ENCODE measurements at places on chromosomes 6 and 20. TPM values are rescaled to one million over a fixed set of nuclear protein-coding genes. Genes with fewer than 3 reads are reported as not detected.

Gene BPIFB4
- not detected for total RNA-seq

DNA sequence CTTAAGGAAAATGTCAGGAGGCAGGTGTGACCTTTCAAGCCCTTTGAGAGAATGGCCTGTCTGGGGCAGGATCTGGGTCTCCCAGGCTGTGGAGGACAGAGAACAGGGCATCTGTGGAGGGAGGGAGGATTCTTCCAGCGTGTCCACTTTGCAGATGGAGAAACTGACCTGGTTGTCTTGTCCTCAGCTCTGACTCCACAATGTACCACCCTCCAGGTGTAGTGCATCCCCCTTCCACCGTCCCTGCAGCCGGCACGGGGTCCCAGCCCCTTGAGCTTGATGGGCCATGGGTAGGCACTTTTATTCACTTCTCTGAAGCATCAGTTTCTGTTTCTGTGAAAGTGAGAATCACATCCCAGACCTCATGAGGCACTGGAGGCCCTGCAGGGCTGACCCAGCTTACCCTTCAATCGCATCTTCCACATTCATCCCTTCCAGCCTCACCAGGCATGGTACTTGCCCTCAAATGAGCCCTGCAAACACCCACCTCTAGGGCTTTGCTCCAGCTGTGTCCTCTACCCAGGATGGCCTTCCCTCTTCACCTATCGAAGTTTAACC, 4.6 kb upstream of the TGM2 start:
- DNase-seq: no peak

Gene DUSP15
- total RNA-seq: not detected

DNA sequence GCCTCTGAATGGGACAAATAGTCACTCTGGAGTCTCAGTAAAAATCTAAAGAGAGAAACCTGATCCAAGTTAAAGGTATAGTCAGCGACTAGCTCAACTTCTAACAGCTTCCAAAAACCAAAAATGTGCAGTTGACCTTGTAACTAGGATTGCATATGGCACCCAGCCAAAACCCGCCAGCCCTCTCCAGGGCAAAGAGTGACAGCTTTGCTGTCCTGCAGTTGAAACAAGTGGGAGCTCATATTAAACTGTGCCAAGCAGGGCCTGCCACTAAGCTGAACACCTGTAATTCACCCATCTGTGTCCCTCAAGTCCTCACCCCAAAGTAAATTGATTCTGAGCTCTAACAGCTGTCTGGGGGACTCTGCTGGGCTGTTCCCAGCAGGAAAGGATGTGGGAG, 695.3 kb downstream of the MAFB start:
- DNase-seq: no peak

DNA sequence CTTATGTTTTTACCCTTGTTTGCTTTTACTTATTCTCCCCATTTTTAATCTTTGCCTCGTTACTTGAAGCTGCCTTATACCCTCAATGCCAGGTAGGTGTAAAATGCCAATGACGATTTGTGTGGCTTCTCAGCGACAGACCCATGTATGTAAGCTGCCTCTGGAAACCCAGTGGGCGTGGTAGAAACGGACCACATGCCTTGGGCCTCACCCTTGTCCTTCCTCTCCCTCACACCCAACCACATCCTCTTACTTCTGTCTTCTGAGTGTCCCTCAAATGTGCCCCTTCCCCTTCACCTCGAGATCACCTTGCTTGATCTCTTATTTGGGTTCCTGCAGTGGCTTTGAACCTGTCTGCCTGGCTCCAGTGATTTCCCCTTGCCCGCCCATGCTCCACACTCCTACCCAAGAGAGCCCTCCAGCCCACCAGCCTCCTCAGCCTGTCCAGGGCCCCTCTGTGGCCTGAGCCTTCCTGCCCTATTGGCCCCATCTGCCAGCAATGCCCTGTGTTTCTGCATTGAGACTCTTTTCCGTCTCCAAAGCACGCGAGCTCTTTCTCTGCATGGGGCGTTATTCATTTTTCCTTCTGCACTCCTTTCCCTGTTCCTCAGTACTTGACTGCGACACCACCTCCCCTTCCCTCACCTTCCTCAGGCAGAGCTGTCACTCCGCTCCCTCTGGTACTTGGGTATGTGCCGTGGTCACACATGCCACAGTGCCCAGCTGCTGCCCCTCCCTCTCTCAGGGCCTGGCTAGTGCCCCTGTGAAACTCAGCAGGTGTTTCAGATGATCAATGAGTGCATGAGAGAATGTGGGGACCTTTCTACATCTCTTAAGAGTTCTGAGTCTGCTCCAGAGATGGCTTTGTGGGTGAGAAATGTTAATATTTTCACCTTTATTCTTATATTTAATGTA, 115.4 kb downstream of the SLX4IP start:
- no peak for DNase-seq

GRCh38 chr6:17914651-17915050, 72.8 kb downstream of the KIF13A start:
- no peak for DNase-seq

DNA sequence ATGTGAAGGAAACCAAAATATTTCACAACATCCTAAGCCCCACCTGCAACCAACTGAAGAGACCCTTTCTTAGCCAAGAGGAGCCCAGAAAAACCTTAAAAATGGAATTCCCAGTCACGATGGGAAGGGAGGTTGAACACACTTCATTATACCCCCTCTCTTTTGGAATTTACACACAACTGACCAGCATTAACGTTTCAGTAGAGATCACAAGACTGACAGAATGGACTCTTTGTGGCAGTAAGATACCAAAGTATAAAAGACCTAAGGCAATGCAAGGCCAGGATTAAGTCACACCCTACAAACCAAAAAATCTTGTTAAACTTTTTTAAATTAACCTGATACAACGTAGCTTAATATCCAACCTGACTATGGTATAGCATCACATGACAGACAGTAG, 190.9 kb downstream of the OTOR start:
- DNase-seq: no peak

DNA sequence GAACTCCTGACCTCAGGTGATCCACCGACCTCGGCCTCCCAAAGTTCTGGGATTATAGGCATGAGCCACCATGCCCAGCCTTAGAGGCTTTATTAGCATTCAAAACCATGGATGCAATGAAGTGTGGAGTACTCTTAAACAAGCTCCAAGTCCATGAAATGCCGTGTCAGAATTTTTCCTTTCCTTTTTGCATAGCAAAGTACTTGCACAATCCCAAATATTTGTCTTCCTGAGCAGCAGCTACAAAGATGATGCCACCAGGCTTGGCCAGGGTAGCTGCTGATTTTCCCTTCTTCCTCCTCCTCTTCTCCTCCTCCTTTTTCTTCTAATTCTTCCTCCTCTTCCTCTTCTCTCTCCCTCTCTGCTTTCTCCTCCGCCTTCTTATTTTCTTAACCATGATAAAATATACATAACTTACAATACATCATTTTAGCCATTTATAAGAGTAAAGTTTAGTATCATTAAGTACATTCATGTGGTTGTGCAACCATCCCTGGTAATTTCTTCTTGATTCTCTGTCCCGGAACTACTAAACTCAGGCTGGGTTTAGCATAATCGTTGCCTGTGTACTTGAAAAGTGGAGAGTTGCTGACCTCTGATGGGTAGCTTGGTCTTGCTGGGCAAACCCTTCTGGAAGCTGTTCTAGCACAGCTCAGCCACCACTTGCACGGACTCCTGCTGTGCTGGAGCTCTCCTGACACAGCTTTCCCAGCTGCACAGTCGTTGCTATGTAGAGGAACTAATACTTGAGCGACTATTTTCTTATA, 20.3 kb downstream of the MUCL3 start:
- DNase-seq: no peak

DNA sequence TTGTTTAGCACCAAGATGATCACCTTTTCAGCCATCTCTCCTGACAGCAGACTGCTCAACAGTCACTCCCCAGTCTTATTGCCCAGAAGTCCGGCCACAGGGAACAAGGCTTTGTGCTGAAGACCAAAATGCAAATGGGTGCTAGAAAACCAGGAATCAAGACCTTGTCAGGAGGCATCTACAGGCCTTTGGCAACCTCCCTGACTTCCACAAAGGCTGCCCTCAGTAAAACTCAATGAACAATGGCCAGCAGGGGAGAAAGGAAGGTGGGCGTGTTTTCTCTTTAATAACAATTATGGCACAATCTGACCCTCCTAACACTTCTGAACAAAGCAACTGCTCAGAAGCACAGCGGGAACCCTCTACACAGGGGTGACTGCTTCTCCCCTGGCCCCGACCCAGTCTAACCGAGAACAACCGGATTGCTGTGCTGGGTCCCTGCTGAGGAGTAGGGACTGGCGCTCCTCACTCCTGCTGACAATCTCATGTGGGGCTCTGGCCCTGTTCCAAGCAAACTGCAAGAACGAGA, 41.6 kb downstream of the PLCG1 start:
- DNase-seq: no peak

- DNase-seq: no peak
Observed at GRCh38 chr20:3031524-3032147, 11.8 kb upstream of the GNRH2 start.

Gene SLC17A2
- not detected for total RNA-seq

Gene EDEM2
- total RNA-seq: 33.0 TPM

DNA sequence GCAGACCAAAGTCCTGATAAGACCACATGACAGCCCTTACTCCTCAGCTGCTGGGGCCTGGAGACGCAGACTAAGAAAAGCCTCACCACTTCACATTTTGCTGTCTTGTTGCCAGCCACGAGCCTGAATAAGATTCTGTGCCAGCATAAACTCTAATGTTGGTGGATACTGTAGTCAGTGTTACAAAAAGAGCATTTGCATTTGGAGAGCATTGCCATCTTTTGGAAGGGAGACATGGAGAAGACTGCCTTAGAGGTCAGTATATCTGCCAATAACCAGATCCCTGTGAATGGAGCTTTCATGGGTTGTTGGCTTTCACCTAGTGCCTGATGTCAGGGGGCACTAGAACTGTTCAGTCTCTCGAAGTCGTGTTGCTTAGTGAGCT, 315.2 kb downstream of the ZFAND3 start:
- DNase-seq: no peak

Gene LY6G6D
- total RNA-seq: not detected

- no peak for DNase-seq
Observed at GRCh38 chr6:25275436-25275835, 3.7 kb upstream of the CARMIL1 start.

Gene GATA5
- not detected for total RNA-seq

DNA sequence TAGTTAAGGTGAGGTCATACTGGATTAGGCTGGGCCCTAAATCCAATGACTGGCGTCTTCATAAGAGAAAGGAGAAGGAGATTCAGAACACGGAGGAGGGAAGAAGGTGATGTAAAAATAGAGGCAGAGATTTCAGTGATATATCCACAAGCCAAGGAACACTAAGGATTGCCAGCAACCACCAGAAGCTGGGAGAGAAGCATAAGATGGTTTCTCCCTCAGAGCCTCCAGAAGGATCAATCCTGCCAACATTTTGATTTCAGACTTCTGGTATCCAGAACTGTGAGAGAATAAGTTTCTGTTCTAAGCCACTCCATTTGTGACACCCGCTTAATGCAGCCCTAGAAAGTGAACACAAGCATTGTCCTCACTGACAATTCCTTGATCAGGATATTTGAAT, 33.6 kb upstream of the NRSN1 start:
- DNase-seq: no peak

DNA sequence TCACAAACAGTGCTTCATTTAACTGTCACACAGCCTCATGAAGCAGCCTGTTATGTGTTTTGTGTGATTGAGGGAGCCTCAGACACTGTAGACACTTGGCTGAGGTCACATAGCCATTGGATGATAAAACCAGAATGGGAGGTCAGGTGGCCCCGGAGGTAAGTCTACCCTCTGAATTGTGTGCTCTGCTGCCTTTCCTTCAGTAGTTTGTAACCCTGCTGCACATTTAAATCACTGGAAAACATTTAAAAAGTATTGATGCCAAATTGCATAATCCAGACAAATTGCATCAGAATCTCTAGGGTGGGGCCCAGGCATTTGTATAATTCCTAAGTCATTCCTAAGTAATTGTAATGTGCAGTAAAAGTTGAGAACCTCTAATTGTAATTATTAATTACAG, 85.2 kb upstream of the ECI2 start:
- no peak for DNase-seq

Gene HMGN3
- 27.5 TPM for total RNA-seq

DNA sequence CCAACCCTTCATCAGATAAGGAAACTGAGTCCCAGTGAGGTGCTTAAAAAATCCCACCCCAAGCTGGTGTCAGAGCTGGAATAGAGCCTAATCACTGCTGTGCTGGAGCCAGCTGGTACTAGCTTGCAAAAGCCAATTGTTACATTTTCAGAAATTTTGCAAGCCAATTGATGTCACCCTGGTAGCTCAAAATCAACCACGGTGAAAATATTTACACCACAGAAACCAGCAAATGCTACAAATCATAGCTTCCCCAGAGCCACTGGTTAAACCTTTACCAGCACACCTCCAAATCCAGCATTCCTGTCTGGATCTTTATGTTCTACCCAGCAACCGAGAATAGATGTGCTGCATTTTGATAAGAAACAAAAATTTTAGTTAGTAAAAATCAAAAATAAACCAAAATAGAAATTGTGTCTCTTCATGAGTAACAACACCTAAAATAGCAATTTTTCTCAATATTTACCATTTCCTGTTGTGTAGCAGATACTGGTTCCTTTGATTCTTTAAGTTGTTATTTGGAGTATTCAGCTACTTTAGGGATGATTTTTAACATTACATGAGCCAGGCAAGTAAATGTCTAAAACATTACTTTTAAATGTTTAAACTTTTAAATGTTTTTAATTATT, 7.2 kb upstream of the LCA5 start:
- peak; percentile 7 for DNase-seq

Gene SASH1
- 77.6 TPM for total RNA-seq

DNA sequence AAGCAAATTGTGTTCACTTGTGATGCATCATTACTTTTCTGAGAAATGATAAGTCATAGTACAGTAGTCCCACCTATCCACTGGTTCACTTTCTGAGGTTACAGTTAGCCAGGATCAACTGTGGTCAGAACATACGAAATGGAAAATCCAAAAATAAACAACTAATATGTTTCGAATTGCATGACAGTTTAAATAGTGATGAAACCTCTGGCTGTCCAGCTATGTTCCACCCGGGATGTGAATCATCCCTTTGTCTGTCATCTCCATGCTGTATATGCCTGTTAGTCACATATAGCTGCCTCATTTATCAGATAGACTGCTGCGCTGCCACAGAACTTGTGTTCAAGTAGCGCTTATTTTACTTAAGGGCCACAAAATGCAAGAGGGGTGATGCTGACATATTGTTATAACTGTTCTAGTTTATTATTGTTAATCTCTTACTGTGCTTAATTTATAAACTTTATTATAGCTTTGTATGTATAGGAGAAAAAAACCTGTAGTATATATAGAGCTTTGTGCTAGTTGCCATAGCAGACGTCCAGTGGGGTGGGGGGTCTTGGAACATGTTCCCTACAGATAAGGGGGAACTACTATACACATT, 29.2 kb downstream of the AFDN start:
- peak; percentile 94 for DNase-seq

GRCh38 chr6:44732243-44732642, 344.7 kb downstream of the CDC5L start:
- DNase-seq: no peak

GRCh38 chr20:52852714-52853113, 119.4 kb upstream of the TSHZ2 start:
- no peak for DNase-seq

All from HFFc6 (cell line).